ENCODE measurements at places on chromosomes 3 and 15. TPM values are rescaled to one million over a fixed set of nuclear protein-coding genes. Genes with fewer than 3 reads are reported as not detected.

GRCh38 chr3:134308350-134308891, 57.8 kb upstream of the RYK start:
- peak; percentile 49 for DNase-seq

DNA sequence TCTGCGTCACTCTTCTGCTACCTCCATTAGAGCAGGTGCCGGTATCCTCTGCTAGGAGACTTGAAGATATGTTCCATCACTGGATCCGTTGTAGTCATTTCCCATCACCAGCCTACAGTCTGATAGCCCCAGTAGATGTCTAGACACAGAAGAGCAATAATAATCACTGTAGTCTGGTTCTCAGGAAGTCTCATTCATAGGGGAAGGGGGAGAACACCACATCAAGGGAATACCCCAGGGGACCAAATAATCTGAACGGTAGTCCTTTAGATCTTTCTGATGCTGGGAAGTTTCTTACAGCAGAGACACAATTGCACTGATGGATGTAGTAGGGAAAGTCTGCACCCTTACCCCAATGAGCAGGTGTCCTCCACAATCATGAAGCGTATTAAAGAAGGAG, 595.0 kb downstream of the EPHA3 start:
- no peak for DNase-seq

GRCh38 chr3:141402476-141403171, 34.3 kb downstream of the ZBTB38 start:
- DNase-seq = no peak

Gene COL8A1
- 253 TPM for total RNA-seq

- no peak for DNase-seq
Measured at GRCh38 chr3:130712718-130713423, 33.8 kb downstream of the PIK3R4 start.

Gene GRAMD2A
- 0.85 TPM for total RNA-seq

Gene VPS33B
- 7.3 TPM for total RNA-seq

All from thoracic aorta (tissue), 2 donors.